ENCODE measurements at places on chromosomes 12 and 14. TPM values are rescaled to one million over a fixed set of nuclear protein-coding genes. Genes with fewer than 3 reads are reported as not detected.

GRCh38 chr14:61515436-61516117, 179.7 kb upstream of the HIF1A start:
- no peak for DNase-seq

- DNase-seq: no peak
Observed at GRCh38 chr14:68145539-68145938, 326.0 kb downstream of the RAD51B start.

DNA sequence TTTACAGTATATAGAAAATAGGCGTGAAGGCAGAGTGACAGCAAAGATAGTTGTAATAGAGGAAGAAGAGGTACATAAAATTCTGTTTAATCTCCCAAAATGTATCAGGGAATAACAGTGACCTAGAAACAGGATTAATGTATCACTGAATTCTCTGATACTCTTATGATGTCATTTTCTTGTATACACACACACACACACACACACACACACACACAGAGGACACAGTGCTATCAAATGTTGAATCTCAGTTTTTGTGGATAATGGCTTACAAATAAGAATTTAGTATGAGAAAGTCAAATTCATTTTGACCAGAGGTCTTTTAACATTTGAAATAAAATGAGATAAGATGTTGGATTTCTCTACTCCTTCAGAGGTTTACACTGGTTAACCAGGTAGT, 4.3 kb upstream of the LRIG3 start:
- DNase-seq: no peak

DNA sequence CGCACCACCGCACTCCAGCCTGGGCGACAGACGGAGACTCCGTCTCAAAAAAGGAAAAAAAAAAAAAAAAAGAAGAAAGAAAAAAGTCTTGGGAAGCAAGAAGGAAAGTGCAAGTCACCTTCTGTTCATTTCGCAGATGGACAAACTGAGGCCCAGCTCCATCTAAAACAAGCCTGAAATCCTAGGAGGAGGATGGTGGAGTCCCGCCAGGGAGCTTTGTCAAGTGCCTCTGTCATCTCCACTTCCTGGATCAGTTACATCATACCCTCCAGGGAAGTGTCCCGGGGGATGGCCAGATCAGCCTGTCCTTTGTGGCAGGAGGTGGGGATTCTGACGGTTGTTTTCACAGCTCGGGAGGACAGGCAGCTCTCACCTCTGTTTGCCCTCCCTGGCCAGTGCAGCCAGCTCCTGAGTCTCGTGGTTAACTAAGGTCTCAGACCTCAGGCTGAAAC, 8.7 kb upstream of the SDSL start:
- no peak for DNase-seq

GRCh38 chr12:119180380-119181040, 1.8 kb downstream of the HSPB8 start:
- no peak for DNase-seq

DNA sequence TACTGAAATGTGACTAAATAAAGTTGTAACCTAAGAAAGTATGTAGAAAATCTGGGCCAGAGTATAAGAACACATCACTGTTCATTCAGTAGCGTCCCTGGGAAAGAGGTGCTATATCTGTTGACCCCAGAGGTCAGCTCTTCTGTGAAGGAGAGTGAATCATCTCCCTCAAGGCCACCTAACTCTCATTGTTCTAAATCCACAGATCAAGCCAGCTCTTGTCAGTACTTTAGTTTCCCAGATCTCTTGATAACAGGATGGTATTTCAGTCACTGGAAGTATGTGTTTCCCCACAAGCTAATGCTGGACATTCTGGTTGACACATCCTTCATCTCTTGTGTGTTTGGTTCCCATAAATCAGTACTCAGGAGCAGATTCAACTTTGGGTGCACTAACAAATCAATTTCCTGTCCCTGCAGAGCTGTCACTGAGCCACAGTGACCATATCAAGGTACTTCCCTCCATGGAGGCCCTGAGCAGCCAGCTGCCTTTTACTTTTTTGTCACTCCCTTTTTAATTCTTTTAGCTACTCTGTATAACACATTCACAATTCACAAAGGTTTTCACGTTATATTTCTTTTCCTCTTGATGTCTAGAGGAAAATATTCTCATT, 7.8 kb downstream of the KRT1 start:
- DNase-seq: no peak

- DNase-seq: no peak
Observed at GRCh38 chr12:80187660-80188090, 88.3 kb downstream of the OTOGL start.

GRCh38 chr12:5944053-5944452, 1.0 kb downstream of the ANO2 start:
- DNase-seq: no peak

DNA sequence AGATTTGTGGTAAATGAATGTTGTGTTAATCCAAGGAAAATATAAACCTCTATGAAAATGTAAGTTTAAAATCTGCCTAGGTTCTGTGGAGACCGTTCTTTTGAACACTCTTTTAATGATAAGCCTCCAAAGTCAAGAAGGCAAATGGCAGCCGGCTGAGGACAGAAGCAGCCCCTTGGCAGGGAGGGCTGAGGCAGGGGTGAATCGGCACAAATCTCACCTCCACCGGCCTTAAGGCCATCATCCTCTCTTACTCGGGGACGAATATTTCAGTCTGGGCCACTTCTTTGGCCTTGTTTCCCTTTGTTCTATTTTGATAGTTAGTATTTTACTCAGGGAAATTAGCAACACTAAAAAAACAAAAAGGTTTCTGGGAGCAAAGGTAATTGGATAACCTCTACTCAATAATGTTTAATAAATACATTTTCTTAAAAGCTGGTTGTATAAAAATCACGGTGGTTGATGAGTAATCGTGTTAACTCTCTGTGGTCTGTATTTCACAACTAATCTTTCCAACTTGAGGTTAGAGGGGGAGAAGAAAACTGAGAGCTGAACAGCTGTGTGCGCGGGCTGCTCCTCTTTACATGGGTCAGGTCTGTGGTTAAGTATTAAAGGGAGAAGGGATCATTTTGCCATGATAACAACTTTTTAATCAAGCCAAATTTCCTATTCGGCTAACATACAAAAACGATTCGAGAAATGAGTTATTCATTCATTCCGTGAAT, 18.6 kb downstream of the LGMN start:
- DNase-seq: no peak

DNA sequence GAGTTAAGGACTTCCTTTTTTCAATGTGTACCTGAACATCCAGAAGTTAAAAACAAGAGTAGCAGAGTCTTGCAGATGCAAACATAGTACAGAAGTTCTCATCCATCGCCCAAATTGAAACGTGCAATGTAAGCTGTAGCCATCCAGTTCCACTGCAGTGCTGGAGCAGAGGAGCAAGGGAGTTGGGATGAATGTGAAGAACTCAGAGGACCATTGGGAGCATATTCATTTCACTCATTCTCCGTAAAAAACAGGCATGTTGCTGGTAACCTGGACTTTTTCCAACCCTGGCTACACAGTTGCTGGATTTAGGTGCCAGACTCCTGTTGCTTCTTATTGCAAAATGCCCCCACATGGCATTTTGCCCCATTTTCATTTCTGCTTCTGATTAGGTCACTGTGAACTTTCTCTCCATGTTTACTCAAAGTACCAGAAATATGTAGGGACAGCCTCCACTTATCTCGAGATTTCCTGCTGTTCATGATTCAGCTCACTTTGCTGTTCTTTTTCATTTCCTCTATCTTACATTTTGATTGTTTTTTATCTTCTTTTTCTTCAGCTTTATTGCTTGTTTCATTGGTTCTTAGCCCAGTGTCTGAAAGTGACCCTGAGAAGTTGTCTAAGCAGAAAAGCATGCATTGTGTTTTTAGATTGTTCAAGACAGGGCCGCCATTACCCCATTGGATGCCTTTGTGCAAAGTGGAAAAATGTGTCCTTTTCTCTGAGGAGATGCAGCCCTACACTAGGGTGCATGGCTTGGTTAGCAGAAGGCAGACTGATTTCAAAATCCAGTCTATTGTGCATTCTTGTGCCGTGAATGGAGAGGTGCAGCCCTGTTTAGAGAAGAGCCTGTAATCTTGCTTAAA, 109.0 kb upstream of the AMIGO2 start:
- DNase-seq: no peak

CRADD gene
- total RNA-seq: 27.9 TPM

C12orf75 gene
- 35.1 TPM for total RNA-seq

TFCP2 gene
- total RNA-seq: 30.9 TPM

CIROP gene
- total RNA-seq: not detected

CIDEB gene
- 4.6 TPM for total RNA-seq

CLMN gene
- total RNA-seq: 5.2 TPM

Measured in GM23338 (cell line).